Renal pelvis (tissue), 12 donors: ENCODE measurements at places on chromosomes 2 and 18.

DNA sequence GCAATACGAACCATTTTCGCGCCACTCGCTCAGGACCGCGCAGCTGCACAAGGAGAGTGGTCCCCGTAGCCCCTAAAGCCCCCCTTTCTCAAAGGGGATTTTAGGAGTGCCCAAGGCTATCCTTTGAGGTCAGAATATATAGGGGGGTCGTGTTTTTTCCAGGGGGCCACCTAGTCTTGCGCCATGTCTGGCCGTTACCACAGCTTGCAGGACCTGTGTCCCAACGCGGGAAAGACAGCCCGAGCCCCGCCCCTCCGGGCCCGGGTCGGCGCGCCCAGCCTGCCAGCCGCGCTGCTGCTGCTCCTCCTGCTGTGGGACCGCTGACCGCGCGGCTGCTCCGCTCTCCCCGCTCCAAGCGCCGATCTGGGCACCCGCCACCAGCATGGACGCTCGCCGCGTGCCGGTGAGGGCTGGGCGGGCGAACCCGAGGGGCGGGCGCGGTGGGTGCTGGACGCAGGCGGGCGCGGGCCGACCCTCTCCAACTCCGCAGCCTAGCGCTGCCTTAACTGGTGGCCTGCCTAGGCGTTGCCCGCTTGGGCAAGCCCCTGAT is at the start of gene CDCA7:
Gene CDCA7 (plus strand): TSS at position 291 of the 550 bp plus-strand sequence. CDS start 92 bp downstream, at position 383.
- peak; percentile 70 for DNase-seq

GRCh38 chr2:1641523-1641922 is 102.8 kb downstream of the PXDN start:
- DNase-seq: no peak

- no peak for DNase-seq
Measured at GRCh38 chr2:22887845-22888244, 497.1 kb upstream of the KLHL29 start.

GRCh38 chr2:118854507-118855345 is 7.3 kb upstream of the EN1 start:
- no peak for DNase-seq

DNA sequence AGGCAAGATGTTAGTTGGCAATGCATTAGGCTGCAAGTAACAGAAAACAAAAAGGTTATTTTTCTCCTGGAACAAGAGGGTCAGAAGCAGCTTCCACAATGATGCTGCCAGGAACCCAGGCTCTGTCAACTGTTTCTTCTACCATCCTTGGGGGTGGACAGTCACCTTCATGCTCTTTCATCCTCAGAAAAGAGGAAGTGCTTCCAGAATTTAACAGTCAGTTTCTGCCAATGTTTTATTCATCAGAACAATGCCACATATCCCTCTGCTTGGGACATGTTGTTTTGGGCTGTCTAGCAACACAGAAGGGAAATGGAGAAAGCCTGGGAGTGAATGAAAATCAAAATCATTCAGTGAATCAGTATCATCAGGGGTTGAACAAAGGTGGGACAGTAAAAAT is 7.1 kb downstream of the TMEM182 start:
- DNase-seq: no peak

GRCh38 chr2:117958186-117958585 is 55.7 kb downstream of the CCDC93 start:
- no peak for DNase-seq

- DNase-seq: no peak
Measured at GRCh38 chr2:203396667-203397066, 68.5 kb downstream of the ABI2 start.

DNA sequence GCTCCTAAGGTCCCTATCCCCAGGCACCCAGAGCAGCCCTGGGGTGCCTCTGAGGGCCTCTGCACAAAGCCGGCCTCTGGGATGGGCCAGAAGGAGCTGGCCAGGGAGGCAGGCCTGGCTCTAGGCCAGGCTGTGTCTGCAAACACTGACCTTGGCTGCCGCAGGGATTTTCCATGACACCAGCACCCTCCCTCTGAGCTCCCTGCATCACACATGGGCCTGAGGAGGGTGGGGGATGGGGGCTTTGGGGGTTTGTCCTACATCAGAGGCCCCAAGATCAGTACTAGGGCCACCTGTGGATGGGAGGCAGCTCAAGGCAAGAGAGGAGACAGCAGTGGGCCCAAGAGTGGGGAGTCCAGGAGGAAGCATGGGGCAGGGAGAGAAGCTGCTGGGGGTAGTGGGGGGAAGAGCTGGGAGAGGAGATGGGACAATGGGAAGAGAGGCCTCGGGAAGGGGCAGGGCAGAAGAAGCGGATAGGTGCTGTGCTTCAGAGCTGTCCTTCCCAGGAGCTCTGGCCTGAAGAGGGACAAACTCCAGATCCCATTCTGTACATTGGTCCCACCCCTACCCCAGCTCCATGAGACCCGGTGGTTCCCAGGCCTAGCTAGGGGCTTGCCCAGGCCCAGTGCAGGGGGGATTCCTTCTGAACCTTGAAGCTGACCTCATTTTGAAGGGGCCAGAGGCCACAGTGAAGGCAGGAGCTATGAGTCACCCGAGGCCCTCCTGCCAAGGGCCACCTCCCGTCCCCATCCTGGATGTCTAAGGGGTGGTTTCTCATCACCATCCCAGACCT is 28.0 kb downstream of the KCNK3 start:
- no peak for DNase-seq

DNA sequence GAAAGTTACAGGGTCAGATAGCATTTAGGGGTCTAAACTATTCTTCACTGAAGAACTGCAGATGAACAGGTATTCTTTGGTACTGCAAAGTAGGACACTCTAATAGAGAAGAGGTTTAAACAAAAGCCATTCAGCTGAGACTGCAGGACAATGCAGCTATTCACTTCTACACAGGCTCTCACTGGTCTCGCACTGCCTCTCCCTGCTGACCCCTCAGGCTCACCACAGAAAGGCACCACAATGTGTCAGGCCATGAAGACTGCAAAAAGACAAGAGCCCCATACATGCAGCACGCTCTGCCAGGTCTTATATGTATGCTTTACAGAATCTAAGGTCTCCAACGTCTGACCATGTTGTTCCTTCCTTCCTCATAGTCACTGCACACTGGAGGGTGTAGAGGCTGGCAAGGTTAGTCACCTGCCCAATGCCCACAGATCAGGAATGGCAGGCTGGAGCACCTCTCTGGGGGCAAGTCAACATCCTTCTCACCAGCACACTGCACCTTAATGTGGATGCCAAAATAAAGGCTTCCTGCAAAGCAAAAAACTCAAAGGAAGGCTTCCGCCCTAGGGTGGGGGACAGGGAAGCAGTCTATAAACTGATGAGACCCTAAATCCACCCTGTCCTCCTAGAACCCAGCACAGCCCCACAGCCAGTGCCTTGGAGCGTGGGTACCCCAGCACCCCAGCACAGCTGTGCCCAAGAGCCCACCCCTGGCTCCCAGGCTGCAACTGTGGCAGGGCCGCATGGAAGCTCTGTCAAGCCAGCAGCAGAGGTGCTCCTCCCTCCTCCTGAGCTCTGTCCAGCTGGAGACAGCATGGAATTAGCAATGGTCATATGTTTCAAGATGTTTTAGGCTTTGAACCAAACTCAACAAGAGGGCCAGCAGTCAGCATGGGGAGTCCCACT is 10.7 kb upstream of the RNU4ATAC start:
- no peak for DNase-seq

DNA sequence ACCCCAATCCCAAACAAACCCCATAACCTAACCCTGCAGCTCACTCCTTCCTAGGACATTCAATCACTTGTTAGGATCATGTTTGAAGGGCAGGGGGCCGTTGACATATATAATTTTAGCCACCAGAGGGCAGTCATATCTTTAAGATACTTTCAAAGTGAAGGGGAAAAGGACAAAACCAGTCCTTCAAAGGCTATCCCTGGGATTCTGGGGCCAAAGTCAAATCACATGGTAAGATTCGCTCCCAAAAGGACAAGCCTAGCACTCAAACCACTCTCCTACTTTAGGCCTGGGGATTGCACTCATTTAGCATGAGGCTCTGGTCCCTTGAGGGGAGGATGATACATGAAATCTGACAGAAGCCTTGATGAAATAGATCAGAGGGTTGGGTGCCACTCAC is 44.6 kb downstream of the HAUS1 start:
- DNase-seq: peak; percentile 20
